ENCODE measurements at places on chromosomes 3 and 15.
A peak's percentile ranks its signal among the peaks of the same experiment; 100 is the strongest.

- peak; percentile 30 for DNase-seq
Measured at GRCh38 chr15:68553994-68554720, 24.6 kb upstream of the CORO2B start.

- DNase-seq, result no peak
Measured at GRCh38 chr3:193124861-193125260, 116.2 kb upstream of the PLAAT1 start.

- DNase-seq, result no peak
Measured at GRCh38 chr3:128803307-128803706, 76.1 kb upstream of the ACAD9 start.

- no peak for DNase-seq
Measured at GRCh38 chr3:22729981-22730380, 473.1 kb upstream of the UBE2E2 start.

DNA sequence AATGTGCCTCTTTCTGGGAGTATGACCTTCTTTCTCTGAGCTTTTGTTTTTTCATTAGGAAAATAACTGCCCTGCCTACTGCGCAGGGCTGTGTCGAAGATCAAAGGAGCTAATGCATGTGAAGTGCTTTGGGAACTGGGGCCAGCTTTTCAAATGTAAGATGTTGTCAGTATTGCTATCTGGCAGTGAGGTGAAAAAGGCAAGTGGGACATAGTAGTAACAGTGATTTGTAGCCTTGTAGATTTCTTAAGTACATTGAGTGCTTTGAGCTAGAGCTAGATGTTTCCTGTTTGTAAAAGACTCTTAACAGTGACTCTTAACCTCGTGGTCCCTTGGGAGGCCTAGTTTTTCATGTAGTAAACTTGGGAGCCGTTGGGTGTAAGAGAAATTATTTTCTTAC, 126.5 kb downstream of the ECT2 start:
- DNase-seq, result no peak

DNA sequence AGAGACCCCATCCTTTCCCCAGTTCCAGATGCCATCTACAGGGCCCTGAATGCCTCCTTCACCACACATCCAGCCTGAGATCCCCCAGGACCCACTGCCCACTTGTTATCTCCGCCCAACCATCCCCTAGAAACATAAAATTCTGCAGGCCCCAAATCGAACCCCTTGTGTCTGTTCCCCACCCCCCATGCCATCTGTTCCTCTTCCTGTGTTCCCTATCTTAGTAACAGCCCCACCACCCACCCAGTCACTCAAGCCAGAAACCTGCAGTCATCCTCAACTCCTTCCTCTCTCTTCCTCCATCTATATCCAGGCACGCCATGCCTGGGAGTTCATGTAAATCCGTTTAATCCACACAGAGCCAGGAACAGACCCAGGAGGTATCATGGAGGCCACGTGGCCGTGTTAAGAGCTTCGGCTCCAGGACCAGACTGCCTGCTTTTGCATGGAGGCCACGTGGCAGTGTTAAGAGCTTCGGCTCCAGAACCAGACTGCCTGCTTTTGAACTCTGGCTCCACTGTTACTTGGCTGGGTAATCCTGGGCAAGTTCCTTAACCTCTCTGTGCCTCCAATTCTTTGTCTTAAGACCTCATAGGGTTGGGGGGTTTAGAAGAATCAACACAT, 4.8 kb downstream of the CSRNP1 start:
- no peak for DNase-seq

- no peak for DNase-seq
Measured at GRCh38 chr3:197181741-197182140, 116.7 kb downstream of the DLG1 start.

DNA sequence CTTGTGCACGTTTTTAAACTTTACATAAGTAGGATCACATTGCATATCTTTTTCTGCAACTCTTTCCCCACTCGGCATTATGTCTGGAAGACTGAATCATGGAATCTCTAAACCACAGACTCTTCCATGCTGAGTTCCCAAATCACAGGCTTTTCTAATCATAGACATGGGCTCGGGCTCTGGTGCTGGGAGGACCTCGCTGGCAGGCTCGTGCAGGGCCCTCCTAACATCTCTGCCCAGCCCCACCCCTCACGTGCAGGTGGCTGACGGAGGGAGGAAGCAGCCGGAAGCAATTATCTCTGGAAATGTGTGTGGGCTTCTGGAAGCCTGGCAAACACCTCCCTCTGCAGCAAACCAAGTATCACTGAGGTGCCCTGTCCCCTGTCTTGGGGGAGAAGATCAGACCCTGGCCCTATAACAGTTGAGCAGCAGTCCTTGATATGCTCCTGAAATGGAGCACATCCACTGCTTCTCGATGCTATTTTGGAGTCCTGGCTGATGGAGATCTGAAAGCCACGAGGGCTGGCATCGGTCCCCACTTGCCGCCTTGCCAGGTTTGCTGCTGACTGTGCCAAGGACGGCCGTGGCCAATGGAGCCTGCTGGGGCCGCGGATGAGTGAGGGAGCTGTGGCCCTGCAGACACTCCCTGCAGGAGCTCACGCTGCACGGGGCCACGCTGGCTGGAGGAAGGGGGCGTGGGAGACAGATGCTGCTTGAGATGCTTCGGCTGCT, 4.4 kb upstream of the IQSEC1 start:
- no peak for DNase-seq

DNA sequence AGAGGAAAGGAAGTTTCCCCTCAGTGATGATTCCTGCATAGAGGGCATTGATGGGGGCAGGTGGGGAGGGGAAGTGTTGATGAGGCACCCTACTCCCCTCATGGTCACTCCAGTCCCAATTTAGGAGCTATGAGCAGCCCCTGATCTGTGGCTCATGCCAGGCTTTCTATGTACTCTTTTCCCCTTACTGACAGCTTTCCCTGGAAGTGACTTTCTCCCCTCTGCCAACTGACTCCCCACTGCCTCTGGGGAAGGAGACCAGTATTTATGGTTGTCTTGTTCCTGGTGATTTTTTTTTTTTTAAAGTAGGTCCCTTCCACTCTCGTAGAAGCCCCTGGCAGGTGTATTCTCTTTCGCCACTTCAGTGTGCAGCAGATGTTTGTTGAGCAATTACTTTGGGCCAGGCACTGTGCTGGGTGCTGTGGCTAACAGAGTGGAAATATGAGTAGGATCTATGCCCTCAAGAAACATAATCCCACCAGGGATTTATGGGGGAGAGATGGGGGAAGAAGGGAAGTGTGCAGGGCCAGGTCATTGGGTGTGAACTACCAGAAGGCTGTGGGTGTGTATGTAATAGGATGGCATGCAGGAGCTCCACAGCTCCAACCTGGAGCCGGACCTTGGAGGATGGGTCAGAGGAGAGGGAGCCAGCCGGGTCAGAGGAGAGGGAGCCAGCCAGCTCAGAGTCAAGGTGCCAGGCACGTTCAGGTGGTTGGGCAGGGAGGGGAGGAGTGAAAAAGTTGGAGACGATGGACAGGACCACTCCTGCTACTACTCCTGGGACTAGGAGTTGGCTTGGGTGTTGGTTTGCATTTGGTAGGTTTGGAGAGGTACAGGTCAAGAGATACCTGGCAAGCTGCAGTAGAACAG, 3.5 kb downstream of the SMAD6 start:
- no peak for DNase-seq

GRCh38 chr3:8575364-8576104, 69.1 kb downstream of the SSUH2 start:
- no peak for DNase-seq

DNA sequence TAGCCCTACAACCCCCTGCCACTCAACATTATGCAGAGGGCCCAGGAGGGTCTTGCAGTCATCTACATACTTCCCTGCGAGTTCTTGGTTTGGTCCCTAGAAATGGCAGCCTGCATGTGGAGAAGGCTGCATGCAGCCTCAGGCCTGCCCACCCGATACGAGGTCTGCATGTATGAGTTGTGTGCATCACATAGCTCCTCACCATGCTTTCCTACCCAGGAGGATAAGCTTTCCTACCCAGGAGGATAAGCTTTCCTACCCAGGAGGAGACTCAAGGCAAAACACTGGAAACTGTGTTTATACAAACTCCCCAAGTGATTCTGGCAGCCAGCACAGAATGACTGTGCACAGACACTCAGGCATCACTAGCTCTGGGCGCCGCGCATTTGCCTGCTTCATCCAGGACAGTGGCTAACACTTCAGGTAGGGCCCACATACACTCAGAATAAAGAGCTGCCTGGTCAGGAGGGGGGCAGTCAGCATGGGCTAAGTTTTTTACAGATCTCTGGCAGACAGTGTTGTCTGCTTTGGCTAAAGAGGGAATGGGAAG, 187.7 kb downstream of the THSD4 start:
- DNase-seq, result no peak

DNA sequence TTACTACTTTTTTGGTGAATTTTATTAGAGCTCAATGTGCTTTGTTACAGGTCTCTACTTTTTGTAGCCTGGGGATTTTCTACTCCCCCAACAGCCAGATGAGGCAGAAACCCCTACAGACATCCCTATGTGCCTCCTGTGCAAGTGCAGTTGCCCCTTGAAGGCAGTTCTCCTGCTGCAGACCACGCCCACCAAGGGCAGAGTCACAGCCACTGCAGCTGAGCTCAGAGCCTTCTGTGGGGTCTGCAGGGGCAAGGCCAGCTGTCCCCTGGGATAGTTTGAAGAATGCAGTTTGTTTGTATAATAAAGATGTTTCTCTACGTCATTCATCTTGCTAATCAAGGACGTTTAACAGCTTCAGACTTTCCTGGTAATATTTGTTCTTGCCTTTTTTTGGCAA, 76.8 kb downstream of the NPAP1 start:
- DNase-seq, result no peak

GRCh38 chr3:86969500-86970189, 21.3 kb downstream of the VGLL3 start:
- DNase-seq, result no peak

- DNase-seq, result no peak
Measured at GRCh38 chr15:67076147-67076843, 10.9 kb downstream of the SMAD3 start.

- DNase-seq, result no peak
Measured at GRCh38 chr3:189322339-189322738, 150.6 kb downstream of the TPRG1 start.

DNA sequence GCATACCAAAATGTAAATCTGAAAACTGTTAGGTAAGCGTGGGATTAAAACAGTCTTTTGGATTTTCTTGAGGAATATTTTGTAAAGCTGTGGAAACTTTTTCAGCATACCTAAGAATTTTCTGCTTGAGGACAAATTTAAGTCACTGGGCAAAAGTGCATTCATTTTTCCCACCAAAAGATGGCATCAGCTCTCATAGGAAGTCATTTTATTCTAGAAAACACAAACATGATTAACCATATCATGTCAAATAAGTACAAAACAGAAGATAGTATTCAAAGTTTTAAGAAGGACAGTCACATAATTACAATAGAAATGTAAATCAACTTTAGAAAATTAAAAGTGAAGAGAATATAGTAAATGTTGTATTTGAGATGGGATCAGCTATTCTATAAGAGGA, 63.5 kb downstream of the SLC49A4 start:
- DNase-seq, result no peak

GRCh38 chr3:20130106-20130505, 55.9 kb downstream of the SGO1 start:
- DNase-seq, result no peak

DNA sequence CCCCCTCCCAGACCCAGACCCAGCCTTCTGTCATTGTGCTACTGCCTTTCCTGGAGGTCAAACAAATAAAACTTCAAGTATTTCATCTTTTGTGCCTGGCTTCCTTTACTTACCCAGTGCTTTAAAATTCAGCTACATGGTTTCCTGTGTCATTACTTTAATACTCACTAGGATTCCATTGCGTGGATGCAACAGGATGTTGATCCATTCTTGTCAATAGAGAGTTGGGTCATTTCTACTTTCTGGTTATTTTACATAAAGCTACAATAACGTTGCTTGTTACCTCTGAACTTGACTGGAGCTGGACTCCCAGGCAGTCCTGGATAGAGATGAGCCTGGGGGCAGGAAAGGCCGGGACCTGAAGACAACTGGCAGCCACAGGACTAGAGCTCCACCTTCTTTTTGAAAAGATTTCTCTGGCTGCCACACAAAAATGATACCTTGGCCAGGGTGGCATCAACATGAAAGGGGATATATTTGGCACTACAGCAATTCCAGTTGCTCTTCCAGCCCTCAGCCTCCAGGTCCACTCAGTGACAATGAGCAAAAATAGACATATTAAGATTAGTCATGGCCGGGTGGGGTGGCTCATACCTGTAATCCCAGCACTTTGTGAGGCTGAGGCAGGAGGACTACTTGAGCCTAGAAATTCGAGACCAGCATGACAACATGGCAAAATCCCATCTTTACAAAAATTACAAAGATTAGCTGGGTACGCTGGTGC, 23.3 kb upstream of the HEG1 start:
- DNase-seq, result no peak
